CD4-positive, alpha-beta T cell treated with Interleukin-15 for 1 hour (primary cell): ENCODE measurements at places on chromosomes 4 and X.

- no peak for DNase-seq
Observed at GRCh38 chrX:124497386-124497785, 151.0 kb downstream of the SH2D1A start.

- no peak for DNase-seq
Observed at GRCh38 chr4:22688236-22688635, 4.5 kb upstream of the GBA3 start.

- DNase-seq: no peak
Observed at GRCh38 chrX:25873196-25873595, 264.9 kb upstream of the MAGEB18 start.

- no peak for DNase-seq
Observed at GRCh38 chr4:7165874-7166201, 26.5 kb upstream of the SORCS2 start.

GRCh38 chr4:30953799-30954198 lies 233.6 kb downstream of the PCDH7 start:
- DNase-seq: no peak

DNA sequence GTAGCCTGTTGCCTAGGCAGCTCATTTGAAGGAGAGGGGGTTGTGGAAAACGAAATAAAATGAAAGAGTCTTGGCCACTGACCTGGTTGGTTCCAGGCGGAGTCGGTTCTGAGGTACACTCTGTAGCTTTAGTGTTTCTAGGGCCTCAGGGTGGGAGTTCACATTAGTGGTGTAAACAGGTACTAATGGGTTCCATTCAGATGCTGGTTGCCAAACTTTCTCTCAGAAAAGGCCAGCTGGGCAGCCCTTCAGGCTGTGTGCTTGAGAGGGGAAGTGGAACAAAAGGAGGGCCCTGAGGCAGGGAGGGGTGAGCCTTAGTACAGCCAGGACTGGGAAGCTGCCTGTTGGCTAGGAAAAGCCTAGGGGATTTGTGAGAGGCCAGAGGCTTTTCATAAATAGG lies 24.8 kb downstream of the NHSL2 start:
- no peak for DNase-seq

DNA sequence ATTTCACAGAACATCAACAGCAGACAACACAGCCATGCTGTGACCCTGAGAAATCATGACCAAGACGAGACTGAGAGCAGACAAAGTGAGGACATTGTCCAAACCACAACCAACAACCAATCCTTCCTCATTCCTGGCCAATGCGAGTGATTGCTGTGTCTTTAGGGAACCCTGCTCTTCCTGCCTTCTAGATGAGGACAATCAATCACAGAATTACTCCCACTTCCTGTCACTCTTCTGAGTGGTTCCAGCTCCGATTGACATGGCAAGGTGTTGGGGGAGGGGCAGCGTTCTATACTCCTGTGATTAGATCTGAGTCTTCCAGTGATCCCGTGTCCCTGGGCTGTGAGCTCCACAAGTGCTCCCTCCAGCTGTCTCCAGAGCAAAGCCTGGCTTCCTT lies 227.8 kb downstream of the STIM2 start:
- DNase-seq: no peak

DNA sequence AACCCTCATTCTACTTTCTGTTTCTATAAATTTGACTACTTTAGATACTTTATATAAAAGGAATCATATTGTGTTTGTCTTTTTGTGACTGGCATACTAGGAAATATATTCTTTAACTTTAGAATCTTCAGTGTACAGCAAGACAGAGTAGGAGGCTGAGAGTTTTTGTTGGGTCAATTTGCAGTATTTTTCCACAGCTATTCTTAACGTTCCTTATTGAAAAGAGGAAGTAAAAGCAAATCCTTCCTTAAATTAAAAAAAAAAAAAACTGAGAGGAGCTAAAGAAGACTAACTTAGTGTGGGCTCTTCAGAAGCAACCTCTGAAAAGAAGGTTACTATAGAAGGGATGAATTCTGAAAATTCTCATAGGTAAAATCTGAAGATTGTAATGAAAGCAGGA lies 1194.6 kb downstream of the ADGRL3 start:
- DNase-seq: no peak

- DNase-seq: no peak
Observed at GRCh38 chr4:37935026-37935425, 25.2 kb upstream of the PTTG2 start.

DNA sequence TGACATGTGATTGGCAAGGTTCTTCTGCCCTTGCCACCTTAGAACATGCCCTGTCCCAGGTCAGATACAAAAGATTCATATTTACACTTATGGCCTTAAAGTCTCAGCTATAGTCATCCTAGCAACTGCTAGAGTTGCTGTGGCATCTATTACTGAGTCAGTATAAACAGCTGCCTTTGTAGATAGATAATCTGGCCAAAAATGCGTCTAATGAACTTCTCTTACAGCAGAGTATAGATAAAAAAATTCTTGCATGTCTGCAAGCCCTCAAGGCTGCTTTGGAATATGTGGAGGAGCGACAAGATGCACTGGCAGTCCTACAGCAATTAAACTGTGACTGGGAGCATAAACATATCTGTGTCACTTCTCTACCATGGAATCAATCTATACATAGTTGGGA lies 1209.7 kb upstream of the PABPC4L start:
- no peak for DNase-seq
